HS-27A (cell line): ENCODE measurements at places on chromosomes 2 and 18.

GRCh38 chr2:46921676-46922448, 6.3 kb upstream of the MCFD2 start:
- DNase-seq, result no peak

DNA sequence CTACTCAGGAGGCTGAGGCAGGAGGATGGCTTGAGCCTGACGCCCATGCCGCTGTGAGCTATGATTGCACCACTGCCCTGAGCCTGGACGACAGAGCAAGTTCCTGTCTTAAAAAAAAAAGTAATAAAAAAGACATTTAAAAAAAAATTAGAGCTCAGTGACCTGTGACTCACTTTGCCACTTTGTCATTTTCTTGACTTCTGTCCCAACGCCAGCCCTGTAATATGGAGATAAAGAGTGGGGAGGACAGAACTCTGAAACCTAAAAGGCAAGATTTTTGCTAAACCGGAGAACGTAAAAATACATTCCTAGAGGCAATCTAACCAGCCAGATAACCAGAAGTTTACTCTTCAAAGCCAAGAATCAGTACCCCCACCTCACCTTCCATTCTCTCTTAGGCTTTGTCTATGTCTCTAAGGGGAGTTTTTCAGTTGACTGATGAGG, 49.0 kb downstream of the PRKRA start:
- DNase-seq, result no peak

DNA sequence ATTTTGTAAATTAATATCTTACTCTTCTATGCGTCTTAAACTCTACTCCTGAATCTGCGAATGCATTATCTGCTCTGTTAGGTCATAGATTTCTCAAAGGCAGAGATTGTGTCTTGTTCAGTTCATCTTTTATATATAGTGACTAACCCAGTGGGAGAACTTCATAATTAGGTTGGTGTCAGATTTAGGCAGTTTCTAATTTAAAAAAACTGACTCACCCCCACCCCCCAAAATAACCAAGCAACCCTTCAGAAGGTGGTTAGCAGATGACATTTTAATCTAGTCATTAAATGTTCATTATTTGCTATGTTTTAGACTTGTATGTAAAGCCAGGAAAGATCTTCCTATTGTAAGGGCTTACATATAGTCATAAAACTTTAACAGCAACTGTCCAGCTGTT, 10.4 kb downstream of the SERPINB12 start:
- no peak for DNase-seq

- DNase-seq, result no peak
Measured at GRCh38 chr2:68368654-68369336, 3.7 kb downstream of the PLEK start.

- no peak for DNase-seq
Measured at GRCh38 chr2:62424899-62425298, 81.1 kb downstream of the TMEM17 start.

GRCh38 chr2:68568116-68568515, 75.3 kb upstream of the PROKR1 start:
- no peak for DNase-seq

GRCh38 chr2:60526623-60527022, 26.8 kb downstream of the BCL11A start:
- DNase-seq, result no peak

GRCh38 chr2:172993931-172994717, 81.5 kb upstream of the MAP3K20 start:
- DNase-seq, result no peak

- no peak for DNase-seq
Measured at GRCh38 chr18:75128911-75129716, 79.8 kb downstream of the PTGR3 start.

DNA sequence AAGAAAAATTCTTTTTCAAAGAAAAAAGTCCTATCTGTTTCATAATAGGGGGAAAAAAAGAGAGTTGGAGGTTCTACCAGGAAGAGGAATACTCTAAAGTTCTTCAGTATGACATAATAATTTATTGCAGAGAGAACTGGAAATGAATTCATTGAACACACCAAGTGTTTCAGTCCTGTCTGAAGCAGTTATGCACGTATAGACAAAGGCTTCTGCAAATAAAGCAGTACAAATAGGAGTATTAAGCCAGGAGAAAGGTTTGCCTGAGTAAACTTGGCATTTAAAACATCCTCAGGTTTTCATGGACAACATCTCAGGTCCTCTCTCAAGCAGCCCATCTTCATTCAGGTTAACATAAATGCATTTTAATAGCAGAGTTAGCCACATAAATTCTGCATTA, 141.6 kb downstream of the CCDC148 start:
- no peak for DNase-seq

- no peak for DNase-seq
Measured at GRCh38 chr2:98478088-98478551, 33.5 kb downstream of the INPP4A start.

- DNase-seq, result no peak
Measured at GRCh38 chr2:239727776-239728600, 297.2 kb downstream of the NDUFA10 start.

DNA sequence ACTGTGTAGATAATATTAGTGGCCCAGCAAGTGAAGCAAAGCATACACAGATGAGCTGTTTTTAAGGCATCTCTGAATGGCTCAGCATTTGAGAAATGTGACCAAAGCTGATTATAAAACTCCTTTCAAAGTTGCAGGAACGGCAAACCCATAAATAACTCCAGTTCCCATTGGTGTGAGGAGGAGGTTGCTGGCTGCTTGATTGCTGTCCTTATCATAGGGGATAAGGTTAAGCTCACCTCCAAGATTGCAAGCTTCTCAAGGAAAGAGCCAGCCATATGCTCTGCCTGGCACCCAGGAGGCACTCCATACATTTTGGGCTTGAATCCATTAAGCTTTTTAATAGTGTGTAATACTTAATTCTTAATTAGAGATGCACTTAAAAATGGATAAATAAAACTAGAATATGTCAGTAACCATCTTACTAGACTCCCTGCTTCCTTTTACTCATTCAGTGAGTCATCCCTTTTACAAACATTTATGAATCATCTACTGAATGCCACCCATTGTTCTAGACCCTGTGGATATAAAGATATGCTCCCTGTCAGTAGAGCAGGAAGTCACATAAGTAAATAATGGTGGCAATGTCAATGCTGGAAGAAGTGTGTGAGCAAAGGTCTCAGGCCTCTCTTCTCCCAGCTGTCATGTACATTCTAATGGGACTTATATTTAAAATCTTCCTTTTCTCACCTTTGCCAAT, 99.3 kb downstream of the SPATS2L start:
- DNase-seq, result peak; percentile 89

- no peak for DNase-seq
Measured at GRCh38 chr2:168568476-168569267, 112.6 kb downstream of the CERS6 start.

DNA sequence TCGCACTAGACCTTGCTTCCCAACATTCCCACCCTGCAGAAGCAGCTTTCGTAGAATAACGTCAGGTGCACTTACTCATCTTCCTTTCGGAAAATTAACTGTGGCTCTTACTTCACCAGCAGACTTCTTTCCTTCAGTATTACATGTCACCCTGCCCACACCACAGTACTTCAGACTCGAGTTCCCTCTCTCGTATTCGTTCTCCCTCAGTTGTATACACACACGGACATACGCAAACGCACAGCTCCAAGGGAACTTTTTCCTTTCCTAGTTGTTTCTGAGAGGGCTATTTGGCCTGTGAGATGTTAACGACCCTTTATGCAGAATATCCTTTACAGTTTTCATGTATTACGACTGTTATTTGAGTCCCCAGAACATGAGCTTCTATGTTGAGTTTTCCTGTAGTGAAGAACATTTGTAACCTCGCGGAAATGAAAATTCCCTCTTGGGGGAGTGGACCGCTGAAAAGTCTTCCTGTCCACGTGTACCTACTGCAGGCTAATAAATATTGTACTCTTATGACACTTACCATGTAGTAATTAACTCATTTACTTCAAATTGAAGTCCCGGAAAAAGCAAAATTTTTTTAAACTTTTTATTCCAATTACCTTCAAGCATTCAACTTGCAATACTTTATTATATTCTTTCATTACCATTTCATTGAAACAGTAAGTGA, 908 bp downstream of the ERLEC1 start:
- DNase-seq, result no peak

- DNase-seq, result no peak
Measured at GRCh38 chr2:116952254-116952653, 862.2 kb upstream of the DDX18 start.

DNA sequence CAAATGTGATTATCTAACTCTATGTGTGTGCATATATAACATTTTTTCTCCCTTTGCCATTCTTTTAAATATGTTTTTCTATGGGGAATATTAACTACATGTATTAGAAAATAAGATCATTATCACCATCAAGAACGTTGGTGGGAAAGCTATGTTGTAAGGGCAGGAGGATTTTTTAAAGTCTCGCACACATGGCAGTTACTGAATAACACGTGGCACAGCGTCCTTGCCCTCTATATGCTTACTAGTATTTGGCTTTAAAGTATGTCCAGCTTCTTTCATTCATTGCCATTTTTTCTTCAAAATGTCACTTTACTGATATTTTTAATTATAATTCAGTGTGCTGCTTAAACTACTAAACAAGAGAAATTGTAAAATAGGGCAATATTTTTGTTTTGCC, 944.3 kb downstream of the SOCS6 start:
- no peak for DNase-seq

DNA sequence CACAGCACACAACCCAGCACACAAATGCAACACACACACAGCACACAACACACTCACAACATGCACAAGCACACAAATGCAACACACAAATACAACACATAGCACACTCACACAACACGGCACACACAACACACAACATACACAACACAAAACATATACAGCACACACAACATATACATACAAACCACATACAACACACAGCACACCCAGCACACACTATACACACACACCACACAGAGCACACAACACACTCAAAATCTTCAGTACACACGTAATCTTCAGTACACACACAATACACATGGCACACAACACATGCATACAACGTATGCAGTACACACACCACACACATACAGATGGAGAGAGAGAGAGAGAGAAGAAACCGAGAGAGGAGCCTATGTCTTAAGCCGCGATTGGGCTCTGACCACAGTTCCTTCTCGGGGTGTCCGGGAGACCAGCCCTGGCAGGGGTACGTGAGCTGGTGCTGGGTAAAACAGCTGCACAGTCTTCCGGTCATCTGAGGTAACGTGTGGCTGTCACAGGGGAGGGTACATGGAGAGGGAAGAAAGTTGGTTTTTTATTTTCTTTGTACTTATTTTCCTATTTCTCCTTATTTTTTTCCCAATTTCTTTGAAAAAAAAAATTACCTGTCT, 25.1 kb downstream of the POU3F3 start:
- no peak for DNase-seq

GRCh38 chr18:79540904-79541282, 138.7 kb upstream of the CTDP1 start:
- DNase-seq, result no peak

DNA sequence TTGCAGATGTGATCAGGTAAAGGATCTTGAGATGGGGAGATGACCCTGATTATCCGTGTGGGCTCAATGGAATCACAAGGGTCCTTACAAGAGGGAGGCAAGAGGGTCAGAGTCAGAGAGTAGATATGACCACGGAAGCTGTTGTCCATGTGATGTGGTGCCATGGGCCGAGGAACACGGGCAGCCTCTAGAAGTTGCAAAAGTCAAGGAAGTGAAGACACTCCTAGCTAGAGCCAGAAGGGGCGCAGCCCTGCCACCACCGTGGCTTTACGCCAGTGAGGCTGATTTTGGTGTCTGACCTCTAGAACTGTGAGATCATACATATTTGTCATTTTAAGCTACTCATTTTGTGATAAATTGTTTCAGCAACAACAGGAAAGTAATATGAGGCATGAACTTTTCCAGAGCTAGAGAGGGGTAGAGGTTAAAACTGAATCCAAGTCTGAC, 114.4 kb downstream of the CAPN13 start:
- no peak for DNase-seq

DNA sequence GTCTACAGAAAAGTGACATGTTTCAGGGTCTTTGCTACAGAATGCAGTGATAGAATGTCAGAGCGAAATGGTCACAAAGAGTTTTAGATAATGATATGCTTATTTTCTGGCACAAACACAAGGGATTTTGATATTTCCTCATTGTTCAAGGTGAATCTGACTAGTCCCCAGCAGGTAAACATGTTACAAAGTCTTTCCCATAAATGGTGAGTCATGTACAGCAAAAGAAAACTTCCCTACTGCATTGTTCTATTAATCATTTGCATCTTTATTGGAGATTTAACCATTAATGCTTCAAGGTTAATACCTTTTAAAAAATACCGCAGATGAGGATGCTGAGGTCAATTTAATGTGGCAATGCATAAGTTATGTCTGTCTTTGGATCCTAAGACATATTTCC, 19.1 kb upstream of the TRIB2 start:
- DNase-seq, result no peak

DNA sequence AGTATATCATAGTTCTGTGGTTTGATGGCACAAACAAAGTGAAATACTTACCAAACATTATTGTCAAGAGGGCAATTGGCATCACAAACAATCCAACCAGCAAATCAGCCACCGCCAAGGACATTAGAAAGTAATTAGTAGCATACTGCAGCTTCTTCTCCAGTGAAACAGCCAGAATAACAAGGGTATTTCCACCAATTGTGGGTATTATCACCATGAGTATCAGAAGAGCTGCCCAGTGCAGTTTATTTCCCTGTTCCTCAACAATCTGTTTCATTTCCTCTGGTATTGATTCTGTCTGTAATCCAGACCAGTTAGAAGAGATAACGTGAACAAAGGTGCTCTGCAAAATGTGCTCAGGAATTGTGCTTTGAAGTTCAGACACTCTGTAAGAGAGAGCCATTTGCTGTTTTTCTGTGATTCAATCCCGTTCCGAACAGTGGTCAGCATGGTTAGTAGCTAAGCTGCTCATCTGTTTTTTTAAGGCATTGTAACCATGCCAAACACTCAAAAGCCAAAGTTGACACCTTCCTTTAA, 1.4 kb downstream of the HTR2B start:
- no peak for DNase-seq

DNA sequence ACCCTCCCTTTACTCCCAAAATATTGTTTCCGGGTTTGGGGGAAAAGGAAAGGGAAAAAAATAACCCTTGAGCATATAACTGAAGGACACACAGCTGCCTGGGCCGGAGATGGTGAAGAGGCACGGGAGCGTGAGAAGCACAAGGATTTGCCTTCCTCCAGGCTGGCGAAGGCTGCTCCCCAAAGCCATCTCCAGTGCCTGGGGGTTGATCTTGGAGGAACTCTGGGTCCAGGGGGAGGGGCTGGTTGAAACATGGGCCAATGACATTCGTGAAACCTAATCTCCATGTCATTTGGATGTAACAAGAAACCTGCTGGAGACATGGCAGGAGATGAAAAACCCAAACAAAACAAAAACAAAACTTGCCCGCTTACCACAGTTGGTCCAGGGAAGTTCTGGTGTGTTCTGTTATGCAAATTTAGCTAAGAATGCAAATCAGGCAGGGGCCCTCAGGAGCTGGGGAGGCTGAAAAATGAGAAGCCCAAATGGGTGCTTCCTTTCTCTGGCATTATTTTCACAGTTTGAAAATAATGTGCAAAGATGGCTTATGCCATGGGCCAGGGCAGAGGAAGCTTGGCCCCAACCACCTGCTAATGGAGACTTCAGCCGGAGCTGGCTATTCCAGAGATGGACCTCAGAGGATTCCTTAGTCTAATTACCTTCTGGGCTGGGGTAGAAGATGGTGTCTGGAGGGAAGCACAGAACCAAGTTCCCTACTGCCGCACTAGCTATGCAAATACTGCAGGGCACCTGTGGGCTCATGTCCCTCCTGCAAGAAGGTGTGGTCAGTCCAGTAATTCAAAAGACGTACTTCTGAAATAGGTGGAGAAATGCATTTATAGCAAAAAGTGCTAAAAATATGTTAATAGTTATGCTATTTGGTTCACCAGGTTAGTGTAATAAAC, 180.9 kb downstream of the BCL2 start:
- DNase-seq, result no peak
